ENCODE measurements at places on chromosomes 7 and 10.

GRCh38 chr10:71065659-71066058 lies 146.7 kb upstream of the UNC5B start:
- DNase-seq: no peak

GRCh38 chr7:148782757-148783456 lies 84.2 kb downstream of the CUL1 start:
- no peak for DNase-seq

- no peak for DNase-seq
Observed at GRCh38 chr10:78975926-78976325, 92.8 kb upstream of the ZMIZ1 start.

GRCh38 chr7:108291791-108292440 lies 161.8 kb upstream of the LAMB4 start:
- DNase-seq: peak; percentile 12

- DNase-seq: no peak
Observed at GRCh38 chr10:34959321-34959720, 130.8 kb downstream of the CUL2 start.

DNA sequence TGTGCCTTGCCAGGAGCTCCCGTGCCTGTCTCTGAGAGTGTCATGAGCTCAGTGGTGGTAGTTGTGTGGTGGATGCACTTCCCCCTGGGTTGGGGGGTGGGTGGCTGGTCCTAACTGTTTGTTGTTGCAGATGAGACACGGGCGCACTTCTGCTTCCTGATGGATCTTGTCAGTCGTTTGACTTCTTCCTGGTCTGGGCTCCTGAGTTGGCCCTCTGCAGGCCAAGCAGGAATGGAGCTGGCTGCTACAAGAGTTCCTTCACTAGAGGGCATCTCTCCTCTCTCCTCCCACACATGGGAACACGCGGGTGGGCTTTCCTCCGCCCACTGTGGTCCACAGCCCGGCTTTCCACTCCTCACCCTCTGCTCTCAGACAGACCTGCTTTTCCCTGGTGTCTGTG lies 82.0 kb downstream of the BMS1 start:
- no peak for DNase-seq

DNA sequence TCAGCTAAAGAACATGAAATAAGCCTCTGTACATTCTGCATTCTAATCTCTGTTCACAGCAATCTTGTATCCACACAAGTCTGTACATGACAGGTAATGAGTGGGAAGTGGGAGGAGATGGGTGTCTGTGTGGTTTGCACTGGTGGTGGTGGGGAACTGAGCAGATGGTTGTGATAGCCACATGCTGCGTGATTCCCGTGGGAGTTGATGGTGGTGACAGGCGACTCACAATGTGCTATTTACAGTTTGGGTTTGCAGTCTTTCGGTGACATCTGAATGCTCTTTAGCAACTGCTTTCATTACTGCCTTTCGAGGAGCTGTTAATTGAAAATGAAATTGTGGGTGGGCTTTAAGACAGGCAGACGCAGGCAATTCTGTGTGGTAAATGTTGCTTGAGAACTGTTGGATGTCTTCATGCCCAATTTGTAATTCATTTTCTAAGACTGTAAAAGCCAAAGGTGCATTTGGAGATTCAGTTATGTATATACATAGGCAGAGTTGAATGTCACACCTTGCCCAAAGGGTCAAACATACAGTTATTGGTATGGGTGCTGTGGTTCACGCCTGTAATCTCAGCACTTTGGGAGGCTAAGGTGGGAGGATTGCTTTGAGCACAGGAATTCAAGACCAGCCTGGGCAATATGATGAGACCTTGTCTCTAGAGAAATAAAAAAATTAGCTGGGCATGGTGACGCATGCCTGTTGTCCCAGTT lies 308.2 kb downstream of the AUTS2 start:
- no peak for DNase-seq

DNA sequence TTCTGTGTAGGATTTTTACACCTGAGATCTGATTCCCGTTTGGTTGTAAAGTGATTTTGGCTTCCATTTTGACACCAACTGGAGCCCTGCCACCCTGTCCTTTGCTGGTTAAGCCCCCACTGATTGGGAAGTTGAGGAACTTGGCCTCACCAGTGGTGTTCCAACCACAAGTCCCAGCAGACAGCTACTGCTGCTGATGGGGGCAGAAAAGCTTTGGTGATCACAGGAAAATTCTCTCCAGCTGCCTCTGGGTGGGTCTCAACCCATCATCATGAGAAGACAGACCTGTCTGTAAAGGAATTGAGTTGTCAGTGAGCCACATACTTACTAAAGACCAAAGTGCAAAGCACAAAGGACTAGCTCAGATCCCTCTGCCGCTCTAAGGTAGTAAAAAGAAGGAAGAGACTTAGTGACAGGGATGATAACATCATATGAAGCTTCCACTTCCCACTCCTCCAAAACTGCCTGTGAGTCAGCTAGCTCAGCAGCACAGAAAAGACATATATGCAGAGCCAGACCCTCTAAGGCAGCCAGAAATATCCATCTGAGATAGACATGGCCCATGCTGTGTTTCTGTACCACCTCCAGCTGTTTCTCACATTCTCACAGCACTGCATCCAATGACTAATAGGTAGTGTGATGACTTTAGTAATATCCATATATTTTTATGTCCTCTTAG lies 22.4 kb upstream of the LRRC17 start:
- peak; percentile 97 for DNase-seq

GRCh38 chr10:118732245-118733165 lies 22.3 kb downstream of the CACUL1 start:
- no peak for DNase-seq

- no peak for DNase-seq
Observed at GRCh38 chr7:13032576-13032975, 345.1 kb downstream of the ARL4A start.

DNA sequence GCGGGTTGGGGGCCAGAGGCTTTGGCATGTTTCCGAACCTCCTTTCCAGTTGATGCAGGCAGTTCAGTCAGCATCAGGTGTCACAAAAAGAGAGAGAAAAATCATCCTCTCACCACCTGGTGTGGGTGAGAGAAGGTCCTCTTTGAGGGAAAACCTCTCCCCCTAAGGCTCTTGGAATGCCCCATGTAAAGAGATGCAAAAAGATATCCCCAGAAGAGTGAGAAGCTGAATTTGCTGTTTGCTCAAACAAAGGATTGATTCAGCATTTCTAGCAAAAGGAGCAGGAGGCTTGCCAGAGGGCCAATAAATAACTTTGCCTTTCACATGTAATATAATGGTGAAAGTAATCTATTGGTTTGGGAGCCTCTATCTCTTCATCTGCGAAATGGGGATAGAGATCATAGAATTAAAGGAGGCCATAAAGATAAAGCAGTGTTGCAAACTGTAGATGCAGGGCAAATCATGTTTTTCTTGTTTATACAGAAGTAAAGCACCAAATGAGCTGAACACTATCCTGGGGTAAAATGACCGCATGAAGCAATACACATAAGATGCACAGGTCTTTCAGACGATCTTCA lies 425.9 kb downstream of the LRMDA start:
- no peak for DNase-seq

DNA sequence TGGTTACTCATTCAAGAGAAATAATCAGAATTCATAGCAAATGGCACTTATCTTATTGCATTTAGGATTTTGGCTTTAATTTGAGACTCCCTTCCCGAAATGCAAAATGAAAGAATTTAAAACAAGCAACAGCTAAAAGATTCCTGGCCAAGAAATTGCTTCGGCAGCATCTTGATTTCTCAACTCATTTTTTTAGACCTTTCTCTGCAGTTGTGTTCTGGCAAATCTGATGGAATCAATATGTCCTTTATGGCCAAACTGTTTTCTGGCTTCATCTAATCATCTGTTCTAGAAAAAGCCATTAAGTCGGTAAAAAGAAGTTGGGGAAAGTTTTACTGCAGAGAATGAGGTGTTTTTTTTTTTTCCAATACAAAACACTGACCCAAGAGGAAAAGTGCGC lies 172.1 kb downstream of the SLC16A9 start:
- no peak for DNase-seq

DNA sequence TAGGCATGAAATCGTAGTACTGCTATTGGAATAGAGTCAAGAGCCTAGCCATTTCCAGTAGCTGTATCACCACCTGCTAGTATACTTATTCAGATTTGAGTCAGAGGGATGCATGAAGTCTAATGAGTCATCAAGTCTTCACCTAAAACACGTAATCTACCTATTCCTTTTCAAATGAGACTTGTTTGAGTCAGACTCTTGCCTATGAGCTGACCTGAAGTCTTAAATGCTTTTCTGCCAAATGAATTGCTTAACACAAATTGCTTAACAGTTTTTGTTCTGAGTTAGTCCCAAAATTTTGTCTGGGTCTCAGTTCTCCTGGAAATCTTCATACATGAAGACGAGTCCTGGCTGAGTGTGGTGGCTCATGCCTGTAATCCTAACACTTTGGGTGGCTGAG lies 165.2 kb downstream of the GNAT3 start:
- no peak for DNase-seq

GRCh38 chr10:101136007-101136707 lies 5.1 kb downstream of the TLX1 start:
- no peak for DNase-seq

DNA sequence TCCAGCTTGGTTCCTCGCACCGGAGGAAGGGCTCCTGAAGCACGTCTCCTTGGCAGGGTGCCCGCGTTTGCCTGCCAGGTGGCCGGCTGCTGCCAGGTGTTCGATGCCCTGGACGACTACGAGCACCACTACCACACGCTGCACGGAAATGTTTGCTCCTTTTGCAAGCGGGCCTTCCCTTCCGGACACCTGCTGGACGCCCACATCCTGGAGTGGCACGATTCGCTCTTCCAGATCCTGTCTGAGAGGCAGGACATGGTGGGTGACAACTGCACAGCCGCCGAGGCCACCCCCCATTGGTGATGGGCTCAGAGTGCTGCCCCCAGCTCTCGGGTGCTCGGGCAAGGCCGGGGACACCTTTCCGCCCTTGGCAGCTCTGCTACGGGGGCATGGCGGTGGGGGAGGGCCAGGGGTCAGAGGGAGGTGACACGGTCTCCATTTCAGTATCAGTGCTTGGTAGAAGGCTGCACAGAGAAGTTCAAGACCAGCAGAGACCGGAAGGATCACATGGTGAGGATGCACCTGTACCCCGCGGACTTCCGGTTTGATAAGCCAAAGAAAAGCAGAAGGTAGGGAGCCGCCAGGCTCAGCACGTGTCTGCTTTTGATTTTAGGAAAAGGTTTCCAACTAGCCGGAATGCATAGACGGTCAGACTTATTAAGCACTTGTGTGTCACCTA lies 1.1 kb downstream of the ZNF511 start:
- DNase-seq: no peak

GRCh38 chr7:14293434-14293833 lies 304.0 kb upstream of the ETV1 start:
- DNase-seq: no peak

GRCh38 chr7:69683002-69683401 lies 84.7 kb downstream of the AUTS2 start:
- no peak for DNase-seq

DNA sequence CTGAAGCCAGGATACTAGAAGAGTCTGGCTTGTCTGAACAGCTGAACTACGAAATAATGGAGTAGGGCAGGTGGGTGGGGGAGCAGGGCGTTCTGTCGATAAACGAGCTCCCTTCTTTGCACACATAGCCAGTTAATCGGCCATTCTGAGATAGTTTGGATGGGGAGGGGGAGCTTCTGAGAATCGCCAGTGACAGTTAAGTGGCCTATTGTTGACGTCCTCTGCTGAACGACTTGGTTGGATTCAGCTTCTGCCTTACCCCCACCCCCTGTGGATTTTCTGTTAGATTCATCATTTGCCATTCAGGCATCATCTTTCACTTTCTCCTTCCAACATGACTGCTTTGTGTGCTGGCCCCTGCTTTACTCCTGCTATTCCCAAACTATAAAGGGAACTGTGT lies 520 bp downstream of the CPA5 start:
- DNase-seq: no peak

GRCh38 chr7:4791738-4792536 lies 16.5 kb downstream of the AP5Z1 start:
- no peak for DNase-seq

GRCh38 chr10:124200011-124200410 lies 106.6 kb upstream of the CHST15 start:
- DNase-seq: no peak

DNA sequence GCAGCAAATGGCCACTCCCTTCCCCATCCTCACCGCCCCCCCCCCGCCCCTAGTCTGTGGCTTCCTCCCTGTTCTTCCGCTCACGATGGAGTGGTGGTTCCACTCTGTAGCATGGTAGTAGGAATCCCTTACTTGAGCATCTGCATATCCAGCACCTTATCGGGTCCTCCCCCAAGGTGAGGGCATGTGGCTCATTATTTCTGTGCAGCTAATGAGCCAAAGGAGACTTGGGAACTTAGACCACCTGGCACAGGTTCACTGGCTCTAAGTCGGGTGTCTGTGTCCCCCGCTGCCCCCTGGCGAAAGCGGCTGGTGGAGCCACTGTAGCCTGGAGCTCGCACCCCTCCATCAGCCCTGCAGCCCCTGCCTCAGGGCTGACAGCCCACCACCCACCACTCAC lies 22.8 kb upstream of the GPR26 start:
- DNase-seq: no peak

- no peak for DNase-seq
Observed at GRCh38 chr7:20359341-20359963, 28.8 kb downstream of the ITGB8 start.

DNA sequence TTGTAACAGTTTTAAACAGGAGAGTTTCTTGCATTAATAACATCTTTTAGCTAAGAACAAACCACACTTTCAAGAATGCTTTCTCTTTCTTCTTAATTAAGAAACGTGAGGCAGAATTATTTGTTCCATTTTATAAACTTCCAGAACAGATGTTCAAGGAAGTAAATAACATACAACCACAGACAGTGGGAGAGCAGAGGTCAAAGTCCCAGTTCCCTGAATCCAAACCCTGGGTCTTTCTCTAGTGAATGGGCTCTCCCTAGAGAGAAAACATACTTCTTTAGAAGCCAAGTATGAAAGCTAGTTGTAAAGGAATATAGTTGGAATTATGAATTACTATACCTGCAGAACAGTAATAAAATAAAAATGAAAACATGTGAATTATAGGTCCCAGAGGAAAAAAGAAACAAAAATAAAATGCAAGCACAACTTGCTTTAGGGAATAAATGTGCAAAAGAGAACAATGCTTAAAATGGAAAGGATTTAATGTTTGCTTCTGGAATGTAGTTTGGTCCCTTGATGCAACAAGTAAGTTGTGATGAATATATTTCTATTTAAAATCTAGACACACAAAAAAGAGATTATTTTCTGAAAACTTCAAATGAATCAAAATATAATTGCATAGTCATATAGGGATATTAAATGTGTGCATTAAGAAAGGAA lies 6.0 kb downstream of the OR6B1 start:
- no peak for DNase-seq

- DNase-seq: no peak
Observed at GRCh38 chr7:52639981-52640380, 395.5 kb upstream of the POM121L12 start.

GRCh38 chr7:136528329-136528728 lies 340.1 kb upstream of the CHRM2 start:
- peak; percentile 55 for DNase-seq

DNA sequence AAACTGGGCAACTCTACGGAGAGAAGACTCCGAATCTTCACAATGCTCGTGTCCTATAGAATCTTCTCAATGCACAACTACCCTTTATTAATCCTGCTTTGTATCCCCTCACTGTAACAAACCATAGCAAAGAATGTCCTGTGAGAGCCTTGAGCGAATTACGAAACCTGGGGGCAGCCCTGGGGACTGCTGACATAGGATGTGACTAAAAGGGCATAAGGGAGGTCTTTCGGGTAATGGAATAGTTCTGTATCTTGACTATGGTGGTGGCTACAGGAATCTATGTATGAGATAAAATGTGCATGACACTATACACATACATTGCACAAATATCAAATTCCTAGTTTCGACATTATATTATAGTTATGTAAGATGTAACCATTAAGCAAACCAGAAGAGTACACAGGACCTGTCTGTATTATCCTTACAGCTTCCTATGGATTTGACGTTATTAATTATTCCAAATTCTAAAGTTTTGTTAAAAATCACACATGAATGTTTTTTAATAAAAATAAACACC lies 162.5 kb upstream of the KCTD7 start:
- no peak for DNase-seq
